DMS79 (cell line): ENCODE measurements at places on chromosomes 3 and 15.

DNA sequence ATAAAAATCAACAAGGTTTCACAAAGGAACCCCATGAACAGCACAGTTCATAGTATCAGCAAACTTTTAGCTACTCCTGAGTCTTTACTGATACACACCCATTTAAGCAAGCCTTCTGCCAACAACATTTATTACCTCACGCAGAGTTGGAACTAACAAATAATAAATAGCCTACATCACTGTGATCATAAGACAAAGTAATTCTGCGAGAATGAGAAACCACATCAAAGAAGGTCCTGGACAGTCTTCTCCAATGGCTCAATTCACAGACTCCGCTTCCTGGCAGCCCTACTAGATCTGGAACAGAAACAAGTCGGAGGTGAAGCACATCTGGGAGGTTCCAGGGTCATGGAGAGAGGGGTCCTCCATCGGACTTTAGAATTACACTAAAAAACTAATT is 37.0 kb downstream of the LDHAL6B start:
- no peak for DNase-seq

DNA sequence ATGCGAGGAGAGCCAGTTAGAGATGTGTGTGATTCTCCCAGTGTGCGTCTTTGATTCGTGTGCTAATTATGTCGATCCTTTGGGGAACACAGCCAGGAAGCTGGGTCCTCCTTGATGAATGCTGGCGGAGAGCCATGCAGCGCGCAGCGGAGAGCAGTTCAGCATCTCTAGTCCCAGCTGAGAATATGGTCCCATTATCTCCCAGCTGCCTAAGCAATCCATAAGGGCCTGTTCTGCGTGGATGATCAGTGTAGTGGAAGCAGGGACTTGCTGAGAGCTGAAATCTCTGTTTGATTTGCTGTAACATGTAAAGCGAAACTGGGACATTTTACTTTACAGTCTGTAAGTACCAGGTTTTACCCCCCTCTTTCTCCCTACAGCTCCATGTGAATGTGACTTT is 412.7 kb downstream of the CNTN4 start:
- peak; percentile 56 for DNase-seq

DNA sequence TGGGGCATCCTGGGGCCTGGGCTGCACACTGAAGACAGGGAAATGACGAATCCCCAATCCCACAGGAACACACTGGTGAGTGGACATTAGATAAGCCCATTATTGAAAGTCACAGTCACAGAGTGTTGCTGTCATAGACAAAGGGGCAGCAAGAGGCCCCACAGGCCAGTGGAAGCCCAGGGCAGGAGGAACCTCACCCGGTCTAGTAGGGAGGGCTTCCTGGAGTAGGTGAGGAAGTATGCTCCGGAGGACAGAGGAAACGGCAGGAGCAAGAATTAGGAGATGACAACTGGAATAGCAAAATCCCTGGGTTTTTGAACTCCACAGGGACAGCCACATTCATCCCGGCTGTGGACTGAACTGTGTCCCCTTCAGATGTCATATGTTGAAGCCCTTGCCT is 101.2 kb downstream of the TPRA1 start:
- DNase-seq, result no peak

DNA sequence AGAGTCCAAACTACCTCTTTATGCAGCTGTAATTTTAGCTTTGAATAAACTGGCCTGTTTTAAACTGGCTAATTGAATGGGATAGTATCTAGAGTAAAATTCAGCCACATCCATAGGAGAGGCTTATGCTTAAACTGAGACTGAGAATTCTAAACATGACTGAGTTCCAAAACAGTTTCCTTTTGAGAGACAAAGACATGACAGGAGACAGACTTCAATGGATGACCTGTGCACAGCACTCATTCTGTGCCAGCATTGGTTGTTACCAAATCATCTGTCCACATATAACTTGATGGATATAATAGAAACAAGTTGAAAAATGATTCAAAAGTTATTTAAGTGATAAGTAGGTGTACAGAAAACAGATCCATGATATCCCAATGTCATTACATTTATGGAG is 20.9 kb downstream of the IL12A start:
- no peak for DNase-seq

DNA sequence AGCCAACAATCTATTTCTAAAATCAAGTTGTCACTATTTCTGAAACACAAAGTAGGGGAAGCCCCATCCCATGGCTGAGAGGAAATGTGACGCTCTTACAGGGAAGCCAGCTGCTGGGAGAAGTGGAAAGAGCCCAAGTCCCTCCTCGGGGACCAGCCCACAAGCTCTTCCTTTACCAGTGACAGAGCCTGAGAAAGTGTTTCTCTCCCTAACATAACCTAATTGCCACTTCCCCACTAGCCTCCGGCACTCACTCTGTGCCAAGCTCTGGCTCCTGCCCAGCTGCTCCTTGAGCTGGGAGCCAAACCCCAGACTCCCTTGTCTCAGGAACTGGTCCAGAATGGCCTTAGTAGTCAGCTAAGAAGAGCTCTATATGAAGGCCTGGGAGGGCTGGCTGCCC is 42.9 kb downstream of the TNFAIP8L3 start:
- no peak for DNase-seq

DNA sequence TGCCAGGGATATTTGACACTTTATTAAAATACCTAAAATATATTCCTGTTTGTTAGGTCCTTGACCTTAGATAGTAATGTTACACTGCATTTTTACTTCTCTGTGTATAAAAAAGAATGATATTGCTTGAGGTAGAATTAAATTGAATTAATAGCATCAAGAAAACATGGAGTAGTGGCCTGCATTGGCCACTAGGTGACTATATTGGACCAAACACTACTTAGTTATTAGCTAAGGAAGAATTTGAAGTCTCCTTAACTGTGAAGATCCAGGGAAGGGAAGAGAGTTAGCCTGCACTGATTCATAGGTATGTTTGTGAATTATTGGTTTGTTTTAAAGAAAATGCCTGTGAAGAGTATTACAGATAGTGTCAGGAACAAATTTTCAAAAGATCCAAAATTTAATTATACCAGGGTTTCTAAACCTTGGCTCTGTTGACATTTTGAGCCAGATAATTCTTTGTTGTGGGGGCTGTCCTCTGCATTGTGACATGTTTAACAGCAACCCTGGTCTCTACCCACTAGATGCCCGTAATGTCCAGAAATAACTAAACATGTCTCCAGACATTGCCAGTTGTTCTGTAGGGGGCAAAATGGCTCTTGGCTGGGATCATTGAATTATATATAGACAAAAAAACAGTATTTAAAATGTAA is 103.6 kb upstream of the THSD4 start:
- no peak for DNase-seq

GRCh38 chr3:108830991-108831614 is 8.5 kb downstream of the TRAT1 start:
- DNase-seq, result no peak

- DNase-seq, result no peak
Measured at GRCh38 chr15:23441204-23441603, 5.8 kb downstream of the GOLGA6L2 start.

DNA sequence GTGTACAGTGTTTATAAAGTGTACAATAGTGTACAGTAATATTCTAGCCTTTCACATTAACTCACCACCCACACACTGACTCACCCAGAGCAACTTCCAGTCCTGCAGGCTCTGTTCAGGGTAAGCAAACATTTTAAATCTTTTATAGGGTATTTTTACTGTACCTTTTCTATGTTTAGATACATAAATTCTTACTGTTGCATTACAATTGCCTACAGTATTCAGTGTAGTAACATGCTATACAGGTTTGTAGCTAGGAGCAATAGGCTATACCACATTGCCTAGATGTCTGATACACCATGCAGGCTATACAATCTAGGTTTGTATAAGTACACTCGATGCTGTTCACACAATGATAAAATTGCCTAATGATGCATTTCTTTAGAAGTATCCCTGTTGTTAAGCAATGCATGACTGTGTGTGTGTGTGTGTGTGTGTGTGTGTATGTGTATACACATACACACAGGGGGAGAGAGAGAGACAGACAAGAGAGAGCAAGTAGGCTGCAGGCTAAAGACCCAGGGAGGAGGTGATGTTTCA is 72.5 kb upstream of the PRR23C start:
- DNase-seq, result no peak

DNA sequence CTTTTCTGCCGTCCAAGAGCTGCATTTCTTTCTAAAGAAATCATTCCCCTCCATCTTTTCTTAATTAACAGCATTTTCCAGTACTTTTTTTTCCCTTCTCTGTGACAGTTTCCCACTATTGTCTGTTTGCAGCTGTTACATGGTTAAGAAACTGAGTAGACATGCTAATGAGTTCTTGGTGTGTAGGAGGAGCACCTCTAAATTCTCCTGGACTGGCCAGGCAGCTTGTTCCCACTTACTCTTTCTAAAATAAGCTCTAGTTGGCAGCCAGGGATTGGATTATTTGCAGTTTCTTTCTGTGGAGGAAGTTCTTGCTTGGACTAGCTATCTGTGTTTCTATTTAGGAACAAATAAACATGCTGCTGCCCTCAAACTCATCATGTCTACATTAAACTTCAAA is 235.1 kb upstream of the GAP43 start:
- DNase-seq, result no peak

GRCh38 chr3:99817437-99818240 is at the start of gene CMSS1:
Gene CMSS1 (plus strand): TSS chr3:99817862.
- DNase-seq, result peak; percentile 82

DNA sequence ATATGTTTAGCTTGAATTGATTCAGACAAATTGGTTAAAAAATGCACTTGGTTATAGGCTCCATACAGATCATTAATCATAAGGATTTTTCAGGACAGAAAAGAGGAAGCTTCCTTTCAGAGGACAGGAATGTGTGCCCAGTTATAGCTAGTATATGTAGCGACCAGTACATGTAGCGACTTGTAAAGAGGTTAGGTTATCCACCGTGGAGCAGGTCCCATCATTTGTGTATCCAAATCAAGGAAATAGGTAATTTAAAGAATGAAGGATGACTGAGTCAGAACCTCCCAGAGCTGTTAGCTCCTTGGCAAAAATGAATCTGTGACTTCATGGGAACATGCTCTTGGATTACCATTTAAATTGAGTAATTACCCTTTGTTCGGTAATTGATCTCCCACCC is 15.8 kb upstream of the P2RY12 start:
- no peak for DNase-seq

GRCh38 chr15:94621736-94622135 is 390.4 kb downstream of the MCTP2 start:
- no peak for DNase-seq

- peak; percentile 74 for DNase-seq
Measured at GRCh38 chr3:124592658-124593441, 137.4 kb upstream of the UMPS start.

- DNase-seq, result no peak
Measured at GRCh38 chr3:56918111-56918568, 116.4 kb upstream of the ARHGEF3 start.

DNA sequence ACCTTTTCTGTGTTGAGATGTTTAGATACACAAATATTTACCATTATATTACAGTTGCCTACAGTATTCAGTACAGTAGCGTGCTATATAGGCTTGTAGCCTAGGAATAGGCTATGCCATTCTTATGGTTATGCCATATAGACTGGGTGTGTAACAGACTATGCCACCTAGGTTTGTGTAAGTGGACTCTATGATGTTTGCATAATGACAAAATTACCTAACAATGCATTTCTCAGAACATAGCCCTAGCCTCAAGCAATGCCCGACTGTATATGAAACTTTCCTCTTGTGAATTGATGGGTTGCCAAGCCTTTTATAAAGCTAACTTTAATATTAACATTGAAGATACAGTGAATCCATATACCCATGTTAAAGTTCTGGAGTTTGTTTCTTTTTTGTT is 10.3 kb upstream of the PHLDB2 start:
- no peak for DNase-seq

DNA sequence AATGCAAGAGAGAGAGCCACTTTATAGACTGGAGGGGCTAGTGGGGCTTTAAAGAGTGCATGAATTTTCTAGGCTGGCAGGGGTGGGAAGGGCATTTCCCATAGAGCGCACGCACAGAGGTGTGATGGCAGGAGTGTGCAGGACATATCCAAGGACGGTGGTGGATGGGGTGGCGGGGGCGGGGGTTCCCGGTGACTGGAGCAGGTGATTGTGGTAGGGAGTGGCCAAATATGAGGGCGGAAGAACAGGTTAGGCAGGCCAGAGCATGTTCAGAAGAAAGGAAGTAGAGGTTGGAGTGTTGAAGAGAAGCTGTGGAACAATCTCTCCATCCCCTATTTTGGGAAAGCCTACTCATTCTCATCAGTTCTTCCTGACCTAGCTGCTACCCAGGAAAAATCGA is 18.1 kb downstream of the FAM81A start:
- no peak for DNase-seq

GRCh38 chr3:41137686-41138111 is 61.6 kb upstream of the CTNNB1 start:
- DNase-seq, result no peak

GRCh38 chr3:148763986-148764935 is 63.4 kb upstream of the CPB1 start:
- DNase-seq, result no peak

- DNase-seq, result no peak
Measured at GRCh38 chr15:68599560-68600071, 20.8 kb downstream of the CORO2B start.

DNA sequence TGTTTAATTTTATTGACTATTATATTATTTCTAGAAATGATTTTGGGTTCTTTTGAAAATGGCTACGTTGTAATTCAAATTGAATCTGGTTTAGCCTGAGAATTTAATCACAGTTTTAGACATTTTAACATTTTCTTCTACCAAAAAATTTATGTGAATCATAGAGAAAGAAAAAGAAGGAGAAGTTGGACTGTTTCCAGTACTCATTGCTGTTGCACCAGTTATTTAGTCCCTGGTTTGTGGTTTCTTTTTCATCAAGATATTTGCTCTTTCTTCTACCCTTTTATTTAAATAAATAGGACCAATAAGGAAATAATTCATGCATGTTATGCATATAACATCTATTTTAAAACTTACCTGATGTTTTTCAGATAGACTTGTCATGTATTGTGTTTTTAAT is 1337.1 kb downstream of the ROBO1 start:
- DNase-seq, result no peak

GRCh38 chr15:82129761-82130160 is 83.9 kb upstream of the MEX3B start:
- DNase-seq, result no peak

- DNase-seq, result no peak
Measured at GRCh38 chr3:39414421-39414907, 7.9 kb downstream of the RPSA start.

DNA sequence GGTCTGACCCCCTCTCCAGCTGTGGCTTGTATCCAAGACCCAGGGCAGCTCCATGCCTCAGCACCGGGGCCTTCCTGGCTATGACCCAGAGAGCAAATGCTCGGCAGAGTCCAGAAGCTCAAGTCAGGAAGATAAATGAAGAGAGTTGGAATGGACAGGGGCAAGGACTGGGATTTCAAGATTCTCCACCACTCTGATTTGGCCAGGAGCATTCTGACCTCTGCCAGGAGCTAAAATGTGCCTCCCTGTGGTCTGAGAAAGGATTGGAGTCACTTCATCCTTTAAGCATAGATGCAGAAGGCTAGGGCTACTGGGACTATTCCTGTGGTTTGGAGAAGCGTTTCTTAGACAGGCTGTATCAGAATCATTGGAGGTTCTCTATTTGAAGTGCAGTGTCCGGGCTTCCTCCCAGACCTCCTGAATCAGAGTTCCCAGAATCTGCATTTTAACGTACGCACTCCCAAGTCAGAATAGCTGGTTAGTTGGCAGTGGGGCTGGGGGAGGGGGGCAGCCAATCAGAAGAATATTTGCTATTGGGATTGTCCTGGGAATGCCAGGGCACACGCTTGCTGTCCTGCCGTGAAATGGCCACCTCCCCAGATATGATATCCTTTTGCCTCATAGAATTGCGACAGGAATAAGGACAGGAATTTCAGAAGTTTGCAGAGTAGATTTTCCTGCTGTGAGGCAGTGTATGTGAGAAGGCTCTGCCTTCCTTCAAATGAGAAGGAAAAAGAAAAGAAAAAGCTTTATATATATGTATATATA is 57.4 kb downstream of the HRH1 start:
- no peak for DNase-seq
